ENCODE measurements at places on chromosomes 7 and 10.
A peak's percentile ranks its signal among the peaks of the same experiment; 100 is the strongest.

- DNase-seq, result no peak
Measured at GRCh38 chr7:68752485-68753178, 845.6 kb upstream of the AUTS2 start.

GRCh38 chr7:46363688-46364087, 442.6 kb upstream of the IGFBP3 start:
- DNase-seq, result no peak

GRCh38 chr10:69366738-69367137, 50.0 kb downstream of the TACR2 start:
- no peak for DNase-seq

GRCh38 chr7:79176859-79177477, 276.5 kb downstream of the MAGI2 start:
- no peak for DNase-seq

- DNase-seq, result no peak
Measured at GRCh38 chr7:71498381-71498780, 366.4 kb downstream of the GALNT17 start.

- DNase-seq, result no peak
Measured at GRCh38 chr7:108103558-108104298, 26.4 kb downstream of the LAMB4 start.

DNA sequence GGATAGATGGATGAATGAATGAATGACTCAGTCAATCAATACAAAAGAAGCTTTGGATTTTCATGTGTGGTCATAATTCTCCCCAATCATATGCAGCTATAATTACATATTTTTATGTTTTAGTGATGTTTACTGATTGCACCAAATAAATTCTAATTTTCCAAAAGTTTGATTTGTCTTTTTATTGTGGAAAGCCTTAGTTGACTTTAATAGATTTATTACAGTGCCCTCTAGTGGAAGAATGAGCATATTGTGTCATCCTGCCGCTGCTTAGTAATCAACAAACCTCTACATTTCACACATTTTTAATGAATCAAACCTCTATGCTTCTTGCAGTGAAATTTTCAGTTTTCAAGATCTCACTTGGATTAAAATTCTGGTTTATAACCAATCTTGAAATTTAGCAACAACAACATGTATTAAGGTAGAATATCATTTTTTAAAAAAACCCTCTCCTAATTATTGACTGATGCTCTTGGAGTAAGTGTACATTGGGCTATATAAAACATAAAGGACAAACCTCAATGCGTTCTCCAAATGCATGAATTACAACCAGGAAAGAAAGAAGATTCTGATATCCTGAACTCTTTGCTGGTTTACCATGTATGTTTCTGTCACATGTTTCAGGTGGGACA, 55.6 kb upstream of the PNLIP start:
- DNase-seq, result no peak

GRCh38 chr7:50317697-50318669, 13.5 kb downstream of the IKZF1 start:
- no peak for DNase-seq

- no peak for DNase-seq
Measured at GRCh38 chr10:62870866-62871265, 54.7 kb upstream of the EGR2 start.

DNA sequence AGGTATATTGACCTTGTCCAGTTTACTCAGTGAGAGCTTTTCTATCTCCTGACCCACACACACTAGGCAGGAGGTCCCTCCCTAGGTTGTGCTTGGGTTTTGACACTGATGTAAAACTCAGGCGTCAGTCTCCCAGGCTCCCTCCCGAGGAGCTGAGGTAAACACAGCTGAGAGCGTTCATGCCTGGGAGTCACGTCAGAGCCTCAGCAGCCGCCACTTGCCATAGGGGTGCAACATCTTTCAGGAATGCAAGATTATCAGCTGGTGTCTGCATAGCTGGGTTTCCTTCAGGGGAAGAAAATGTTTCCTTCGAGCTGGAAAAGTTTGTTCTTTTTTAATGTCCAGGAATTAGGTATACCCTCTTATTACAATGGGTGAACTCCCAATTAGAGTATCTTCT, 70.6 kb downstream of the FGFR2 start:
- DNase-seq, result no peak

GRCh38 chr10:125340903-125341302, 180.5 kb upstream of the CTBP2 start:
- DNase-seq, result no peak

DNA sequence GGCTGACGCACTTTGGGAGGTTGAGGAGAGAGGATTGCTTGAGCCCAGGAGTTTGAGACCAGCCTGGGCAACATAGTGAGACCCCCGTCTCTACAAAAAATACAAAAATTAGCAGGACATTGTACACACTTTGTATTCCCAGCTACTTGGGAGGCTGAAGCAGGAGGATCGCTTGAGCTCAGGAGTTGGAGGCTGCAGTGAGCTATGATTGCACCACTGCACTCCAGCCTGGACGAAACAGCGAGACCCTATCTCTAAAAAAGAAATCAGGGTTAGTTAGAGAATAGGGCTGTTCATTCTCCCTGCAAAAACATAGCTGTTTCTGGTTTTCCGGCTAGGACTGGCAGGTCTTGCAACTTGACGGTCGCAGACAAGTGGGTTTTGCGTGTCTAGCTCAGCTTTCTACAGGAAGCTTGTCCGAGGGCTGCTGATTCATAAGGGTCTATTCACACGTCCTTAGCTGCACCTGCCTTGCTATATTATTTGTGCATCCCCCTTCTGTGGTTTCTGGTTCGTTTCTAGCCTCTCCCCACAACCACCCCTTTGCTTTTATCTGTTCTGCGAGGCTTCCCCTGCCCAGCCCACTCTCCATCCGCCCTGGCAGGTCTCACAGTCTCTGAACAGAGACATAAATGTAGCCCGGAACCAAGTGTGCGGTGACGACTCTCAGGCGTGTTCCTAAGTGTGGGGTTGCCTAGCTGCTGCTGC, 10.7 kb downstream of the AMZ1 start:
- peak; percentile 57 for DNase-seq

GRCh38 chr7:92849322-92849721, 12.9 kb upstream of the CDK6 start:
- DNase-seq, result no peak

DNA sequence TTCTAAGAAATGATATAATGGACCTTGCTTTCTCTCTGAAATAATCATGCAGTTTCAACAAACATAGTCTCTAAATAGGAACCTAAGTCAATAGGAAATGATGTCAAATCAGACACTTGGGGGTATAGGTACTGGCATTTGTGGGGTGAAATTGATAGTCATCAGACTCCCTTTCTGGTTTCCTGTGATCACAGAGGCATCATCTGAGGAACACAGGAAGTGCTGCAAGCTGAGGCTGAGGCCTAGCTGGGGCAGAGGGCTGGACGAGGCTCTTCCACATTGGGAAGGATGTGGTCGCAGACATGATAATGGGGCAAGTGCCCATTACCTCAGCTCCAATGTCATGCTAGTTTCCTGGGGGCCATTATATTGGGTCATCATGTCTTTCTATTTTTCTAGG, 33.5 kb upstream of the TARP start:
- DNase-seq, result no peak

DNA sequence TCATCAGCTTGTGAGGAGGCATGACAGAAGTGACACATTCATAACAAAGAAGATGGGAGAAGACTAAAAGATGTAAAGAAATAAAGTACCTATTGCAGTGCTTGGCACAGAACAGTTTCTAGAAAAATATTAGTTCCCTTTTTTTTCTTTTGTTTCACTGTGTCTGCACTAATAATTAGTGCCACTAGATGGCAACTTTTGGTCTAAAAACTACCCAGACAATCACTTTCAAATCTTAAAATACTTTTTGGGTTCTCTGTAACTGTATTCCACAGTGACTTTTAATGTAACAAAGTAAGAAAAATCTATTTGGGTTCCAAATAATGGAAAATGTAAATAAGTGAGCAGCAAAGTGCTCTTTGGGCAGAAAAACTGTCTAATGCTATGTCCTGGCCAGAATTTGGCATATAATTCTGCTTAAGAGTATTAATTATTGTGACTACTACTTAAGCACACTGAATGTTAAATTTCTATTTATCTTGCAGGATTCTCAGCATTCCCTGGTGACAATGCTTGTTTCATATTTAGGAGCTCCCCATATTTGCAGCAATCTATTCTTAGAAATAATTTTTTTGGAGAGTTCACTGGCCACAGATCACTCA, 134.8 kb upstream of the KIF5B start:
- no peak for DNase-seq

GRCh38 chr10:85047170-85047834, 718.9 kb downstream of the CCSER2 start:
- no peak for DNase-seq

DNA sequence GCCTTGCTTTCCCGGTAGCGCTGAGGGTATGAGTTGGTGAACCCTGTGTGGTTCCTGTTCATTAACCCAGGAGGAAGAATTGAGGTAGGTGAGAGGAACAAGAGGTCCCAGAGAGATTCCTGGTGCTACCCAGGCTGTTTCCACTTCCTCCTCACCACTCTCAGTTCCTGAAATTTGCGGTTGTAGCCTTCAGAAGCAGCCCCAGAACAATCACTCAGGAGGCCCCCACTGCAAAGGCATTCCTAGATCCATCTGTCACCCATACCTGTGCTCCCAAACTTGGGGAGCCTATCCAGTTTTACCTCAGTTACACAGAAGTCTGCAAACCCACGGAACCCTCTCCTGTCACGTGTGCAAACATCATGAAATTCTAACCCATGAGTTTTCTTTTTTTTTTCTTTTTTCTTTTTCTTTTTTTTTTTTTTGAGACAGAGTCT, 9.0 kb upstream of the PIP4K2A start:
- DNase-seq, result no peak

DNA sequence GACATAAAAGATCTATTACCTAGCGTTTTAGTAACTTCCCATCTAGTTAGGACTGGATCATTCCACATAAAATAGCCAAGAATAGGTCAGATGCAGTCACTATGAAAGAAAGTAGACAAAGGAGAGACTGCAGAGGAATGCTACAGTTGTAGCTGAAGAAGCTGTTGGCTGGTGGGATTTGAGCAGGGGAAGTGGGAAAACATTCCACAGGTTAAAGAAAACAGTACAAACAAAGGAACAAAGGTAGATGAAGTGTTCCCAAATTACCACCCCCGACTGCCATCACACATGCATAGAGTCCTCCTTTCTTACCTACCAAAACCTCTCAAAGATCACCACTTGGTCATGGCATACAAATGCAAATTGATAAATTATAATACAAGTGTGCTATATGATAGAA, 41.8 kb downstream of the DLD start:
- no peak for DNase-seq

- no peak for DNase-seq
Measured at GRCh38 chr10:129832573-129833467, 131.3 kb downstream of the EBF3 start.

DNA sequence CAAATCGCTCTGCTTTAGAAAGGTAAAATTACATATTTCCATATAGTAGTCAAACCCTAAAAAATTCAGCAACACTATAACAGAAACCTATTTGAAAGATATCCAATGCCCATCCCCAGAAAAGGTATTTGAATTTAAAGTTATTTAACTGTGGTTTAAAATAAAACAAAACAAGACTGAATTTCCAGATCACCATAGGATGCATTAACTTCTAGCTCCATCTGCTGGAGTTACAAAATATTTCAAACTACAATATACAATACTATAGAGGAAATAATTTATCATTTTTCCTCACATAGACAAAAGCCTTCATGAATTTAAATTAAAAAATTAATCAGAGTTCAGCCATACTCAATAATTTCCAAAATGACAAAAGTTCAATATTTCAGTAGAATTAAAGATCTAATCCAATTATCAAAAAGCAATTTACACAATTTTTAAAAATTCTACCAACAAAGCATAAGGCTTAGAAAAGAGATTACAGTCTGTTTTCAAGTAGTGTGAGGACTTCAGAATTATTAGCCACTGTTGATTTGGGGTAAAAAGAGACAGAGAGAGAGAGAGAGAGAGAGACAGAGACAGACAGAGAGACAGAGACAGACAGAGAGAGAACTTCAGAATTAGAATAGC, 75.9 kb downstream of the LMBR1 start:
- no peak for DNase-seq

GRCh38 chr10:847868-848267, 83.6 kb downstream of the LARP4B start:
- no peak for DNase-seq

DNA sequence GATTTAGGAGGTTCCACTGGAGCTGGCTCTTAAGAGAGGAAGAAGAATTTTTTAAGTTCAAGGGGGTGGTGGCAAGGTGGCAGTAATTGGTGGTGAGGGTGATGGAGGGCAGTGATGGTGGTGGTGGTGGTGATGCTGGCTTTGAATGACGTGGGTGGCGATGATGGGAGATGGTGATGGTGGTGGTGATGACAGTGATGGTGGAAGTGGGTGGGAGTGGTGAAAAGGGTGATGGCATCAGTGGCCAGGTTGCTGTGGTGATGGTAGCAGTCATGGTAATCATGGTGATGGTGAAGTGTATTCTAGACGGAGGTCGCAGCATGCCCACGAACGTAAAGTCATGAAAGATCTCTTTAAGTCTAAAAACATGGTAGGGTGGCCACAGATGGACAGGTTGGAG, 197.3 kb downstream of the PTEN start:
- no peak for DNase-seq

- no peak for DNase-seq
Measured at GRCh38 chr7:139949629-139950028, 113.1 kb downstream of the PARP12 start.

DNA sequence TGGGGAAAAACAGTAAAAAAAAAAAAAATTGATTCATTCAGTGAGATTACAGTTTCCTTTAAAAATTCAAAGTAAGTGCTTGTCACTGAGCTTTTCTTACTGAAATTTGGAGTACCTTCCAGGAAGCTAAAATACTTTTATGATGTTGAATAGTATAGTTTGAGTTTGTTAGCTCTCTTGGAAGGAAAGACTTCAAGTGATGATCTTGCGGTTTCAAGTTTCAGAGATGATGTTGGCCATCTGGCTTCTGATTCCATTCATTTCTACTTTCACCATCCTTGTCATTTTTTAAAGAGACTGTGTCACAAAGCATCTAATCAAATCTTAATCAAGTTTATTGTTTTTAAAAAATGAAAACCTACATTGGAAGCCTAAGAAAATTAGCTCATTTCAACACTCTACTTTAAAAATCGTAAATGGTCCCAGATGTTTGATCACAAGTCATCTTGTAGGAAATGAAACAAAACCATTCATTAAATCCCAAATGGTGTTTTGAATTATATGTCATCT, 4.9 kb upstream of the HERPUD2 start:
- DNase-seq, result no peak

DNA sequence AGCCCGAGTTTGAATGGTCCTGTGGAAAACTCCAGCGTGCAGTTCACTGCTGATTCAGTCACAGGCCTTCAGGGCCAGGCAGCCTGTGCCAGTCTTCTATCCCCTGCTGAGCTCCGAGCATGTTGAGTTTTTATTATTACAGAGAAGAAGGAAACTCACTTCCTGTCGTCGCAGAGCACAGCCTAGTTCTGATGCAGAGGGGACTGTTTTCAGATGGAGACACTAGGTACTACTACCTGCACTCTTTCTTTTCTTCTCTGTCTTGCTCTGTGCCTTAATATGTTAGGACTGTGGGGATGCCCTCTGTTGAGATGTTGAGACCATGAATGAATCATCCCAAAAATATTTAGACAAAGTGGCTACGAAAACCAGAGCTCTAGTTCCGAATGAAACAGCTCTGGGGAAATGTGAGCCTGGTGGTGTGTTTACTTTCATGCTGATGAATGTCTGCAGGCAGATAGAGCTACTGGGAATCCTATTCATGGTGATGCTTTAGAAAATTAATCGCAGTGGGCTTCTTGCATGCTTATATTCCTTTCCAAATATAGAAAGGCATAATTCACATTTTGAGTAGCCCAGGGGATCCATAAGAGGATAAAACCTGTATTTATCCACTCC, 29.6 kb downstream of the CASP7 start:
- DNase-seq, result no peak

- DNase-seq, result peak; percentile 27
Measured at GRCh38 chr10:70132098-70133029, at the start of gene AIFM2. AIFM2 (minus strand) TSS chr10:70132825; CDS start chr10:70124084, 8,741 bp downstream.
